Pancreas (tissue), 10 donors: ENCODE measurements at places on chromosomes 3 and 15. TPM values are rescaled to one million over a fixed set of nuclear protein-coding genes. Genes with fewer than 3 reads are reported as not detected.

The SH2D7 gene
- 0.04 TPM for total RNA-seq

The GPR160 gene
- 7.6 TPM for total RNA-seq

The DAZL gene
- not detected for total RNA-seq

The RAMAC gene
- total RNA-seq: 12.7 TPM
